ENCODE measurements at places on chromosomes 16 and 17.

DNA sequence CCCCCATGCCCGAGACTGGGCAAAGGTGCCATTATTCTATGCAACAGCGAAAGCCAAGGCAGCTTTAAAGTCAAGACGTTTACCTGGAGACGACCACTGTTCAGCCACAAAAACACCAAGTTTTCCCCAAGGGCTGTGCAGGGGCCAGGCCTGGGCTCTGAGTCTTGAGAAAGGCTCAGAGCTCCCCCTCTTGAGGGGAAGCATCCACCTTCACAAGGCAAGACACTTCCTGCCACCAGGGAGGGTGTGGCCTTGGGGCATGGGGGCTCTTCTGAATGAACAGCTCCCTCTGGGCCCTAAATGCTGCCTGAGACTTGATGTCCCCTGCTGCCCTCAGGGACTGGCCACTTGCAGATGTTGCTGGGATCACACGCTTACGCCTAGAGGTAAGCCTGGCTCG is 26.5 kb downstream of the PDIA2 start:
- DNase-seq, result no peak

DNA sequence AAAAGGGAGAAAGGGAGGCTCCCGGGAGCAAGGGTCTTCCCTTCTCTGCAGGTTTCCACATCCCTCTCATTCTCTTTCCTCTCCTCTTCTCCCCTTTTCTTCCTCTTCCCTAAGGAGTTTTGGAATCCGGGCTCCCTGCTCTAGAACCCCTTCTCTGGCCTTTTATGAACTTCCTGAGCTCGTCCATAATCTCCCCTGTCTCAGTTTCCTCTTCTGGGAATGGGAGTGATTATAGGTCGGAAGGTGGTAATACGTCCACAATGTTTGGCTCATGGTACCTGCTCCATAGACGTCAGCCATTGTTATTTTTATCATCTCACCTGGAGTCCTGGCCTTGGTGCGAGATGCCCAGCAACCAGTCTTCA is 467 bp upstream of the EMP2 start:
- no peak for DNase-seq

GRCh38 chr16:25750488-25751216 is 58.9 kb downstream of the HS3ST4 start:
- DNase-seq, result no peak

- DNase-seq, result no peak
Observed at GRCh38 chr17:48139944-48140343, 32.4 kb downstream of the SNX11 start.

DNA sequence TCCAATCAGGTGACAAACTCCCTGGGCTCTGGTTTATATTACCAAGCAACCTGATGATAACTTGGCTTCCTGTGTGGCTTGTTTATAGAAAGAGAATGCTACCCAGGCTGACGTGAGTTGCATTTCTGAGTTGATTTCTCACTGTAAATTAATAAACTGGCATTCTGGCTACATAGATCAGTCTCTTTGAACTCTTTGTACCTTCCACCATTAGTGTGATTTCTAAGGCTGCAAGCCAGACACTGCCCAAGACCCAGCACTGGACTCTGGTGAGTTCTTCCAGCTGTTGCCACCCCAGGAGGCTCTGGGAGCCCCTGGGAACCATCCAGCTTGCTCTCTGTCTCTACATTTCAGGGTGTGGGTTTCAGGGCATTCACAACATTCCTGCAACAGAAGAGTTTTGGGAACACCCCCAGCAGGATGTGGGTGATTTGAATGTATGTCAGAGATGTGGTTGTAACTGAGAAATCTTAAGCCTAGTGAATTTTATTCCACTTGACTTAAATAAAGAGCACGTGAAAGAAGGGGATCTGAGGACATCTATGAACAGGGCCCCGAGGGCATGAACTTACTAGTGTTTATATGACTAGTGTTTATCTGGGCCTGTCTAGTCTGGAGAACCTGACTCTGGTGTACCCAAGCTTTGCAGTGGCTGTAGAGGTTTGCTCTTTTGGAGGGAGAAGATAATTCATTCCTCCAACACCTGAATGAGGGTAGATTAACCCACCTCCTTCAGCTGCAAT is 30.3 kb upstream of the LRRC37A start:
- DNase-seq, result peak; percentile 40

DNA sequence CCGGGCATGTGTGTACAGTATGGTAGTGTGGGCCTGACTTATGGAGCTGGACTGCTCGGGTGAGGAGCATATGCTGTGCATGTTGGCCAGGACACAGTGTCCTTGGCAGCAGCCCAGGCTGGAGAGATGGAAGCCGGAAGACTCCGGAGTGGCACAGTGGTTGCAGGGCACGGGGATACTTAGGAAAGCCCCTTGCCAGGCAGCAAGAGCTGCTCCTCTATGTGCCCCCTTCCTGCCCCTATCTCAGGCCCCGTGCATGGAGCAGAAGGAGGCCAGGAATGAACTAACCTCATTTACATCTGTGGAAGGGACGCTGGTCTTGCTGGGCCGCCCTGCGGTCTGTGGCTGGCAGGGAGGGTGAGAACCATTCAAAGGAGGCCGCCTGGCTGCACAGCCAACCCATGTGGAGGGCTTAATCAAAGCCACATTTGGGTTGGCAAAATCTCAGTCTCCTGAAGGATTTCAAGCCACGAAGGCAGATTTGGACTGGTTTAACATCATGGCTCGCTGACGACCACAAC is 32.2 kb upstream of the RCVRN start:
- peak; percentile 35 for DNase-seq

DNA sequence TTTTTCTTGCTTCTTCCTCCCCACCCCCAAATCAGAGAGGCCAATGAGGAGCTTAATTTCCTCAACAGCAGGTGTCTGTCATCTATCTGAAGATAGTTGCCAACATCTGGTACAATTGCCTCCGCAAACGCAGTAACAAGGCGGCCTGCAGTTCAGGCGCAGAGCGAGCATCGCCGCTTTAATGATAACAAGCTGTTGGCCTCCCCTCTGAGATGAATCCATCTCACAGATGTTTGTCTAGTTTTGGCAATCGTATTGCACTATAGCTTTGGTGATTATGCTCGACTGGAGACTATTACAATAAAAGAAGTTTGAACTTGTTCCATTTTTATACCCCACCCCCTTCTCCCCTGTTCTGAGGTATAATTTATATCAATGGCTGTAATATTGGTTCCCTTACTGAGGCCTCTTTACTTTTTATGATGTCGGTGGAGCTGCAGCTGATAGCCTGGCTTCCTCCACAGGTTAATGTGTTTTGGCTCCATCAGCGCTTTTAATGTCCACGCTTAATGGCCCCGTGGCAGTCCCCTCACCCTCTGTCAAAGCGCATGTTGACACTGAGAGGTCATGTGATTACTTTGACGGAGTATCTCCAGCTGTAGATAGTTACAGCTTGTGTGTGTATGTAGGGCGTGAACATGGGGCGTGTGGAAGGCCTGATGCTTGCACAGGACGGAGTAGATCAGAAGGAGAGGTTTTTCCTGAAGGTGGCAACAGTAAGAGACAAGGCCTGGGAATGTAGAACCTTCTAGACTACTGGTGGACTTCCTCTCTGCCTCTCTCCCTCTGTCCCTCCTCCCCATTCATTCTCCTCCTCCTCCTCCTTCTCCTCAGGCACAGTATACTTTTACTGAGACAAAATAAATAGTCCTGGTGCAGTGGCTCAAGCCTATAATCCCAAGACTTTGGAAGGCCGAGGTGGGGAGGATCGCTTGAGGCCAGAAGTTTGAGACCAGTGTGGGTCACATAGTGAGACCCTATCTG is 164.7 kb downstream of the MSI2 start:
- no peak for DNase-seq

GRCh38 chr16:86343796-86344585 is 166.3 kb upstream of the FOXF1 start:
- DNase-seq, result no peak

DNA sequence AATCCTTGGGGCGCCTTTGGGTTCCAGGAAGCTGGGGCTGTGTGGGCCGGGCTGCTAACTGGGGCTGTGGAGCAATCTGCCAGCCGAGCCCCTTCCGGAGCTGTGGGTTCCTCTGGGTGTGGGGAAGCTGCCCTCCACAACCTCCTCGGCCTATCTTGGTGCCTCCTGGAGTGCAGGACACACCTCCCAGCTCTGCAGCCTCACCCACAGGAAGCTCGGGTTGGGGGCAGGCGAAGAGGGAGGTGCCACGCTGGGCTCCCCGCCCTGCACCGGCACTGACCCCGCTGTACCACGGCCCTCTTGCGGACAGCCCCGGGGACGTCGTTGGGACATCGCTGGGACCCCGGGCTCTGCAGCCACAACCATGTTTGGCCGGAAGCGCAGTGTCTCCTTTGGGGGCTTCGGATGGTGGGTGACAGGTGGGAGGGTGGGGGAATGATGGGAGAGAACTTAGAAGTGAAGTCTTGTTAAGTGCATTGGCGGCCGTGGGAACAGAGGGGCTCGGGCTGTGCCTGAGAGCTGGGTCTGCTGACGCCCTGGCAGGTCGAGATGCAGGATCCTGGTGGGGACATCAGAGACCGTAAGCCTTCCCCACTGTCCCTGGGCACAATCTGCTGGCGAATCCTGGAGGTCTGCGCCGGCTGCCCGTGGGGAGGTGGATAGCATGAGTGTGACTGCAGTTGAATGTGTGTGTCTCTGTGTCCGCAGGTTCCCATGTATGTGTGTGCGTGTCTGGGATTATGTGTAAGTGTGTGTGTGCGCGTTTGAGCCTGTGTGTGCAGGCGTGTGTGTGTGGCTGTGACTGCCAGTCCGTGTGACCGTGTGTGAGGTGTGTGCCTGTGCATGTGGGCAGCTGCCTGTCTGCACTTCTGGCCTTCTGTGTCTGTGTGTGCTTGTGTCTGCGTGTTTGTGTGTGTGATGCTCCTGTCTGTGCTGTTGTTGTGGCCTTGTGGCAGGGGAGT is at the start of gene RAP1GAP2:
RAP1GAP2 (plus strand) TSS at position 275 of the 962 bp plus-strand sequence; CDS start at position 365, 90 bp downstream.
- DNase-seq, result no peak

DNA sequence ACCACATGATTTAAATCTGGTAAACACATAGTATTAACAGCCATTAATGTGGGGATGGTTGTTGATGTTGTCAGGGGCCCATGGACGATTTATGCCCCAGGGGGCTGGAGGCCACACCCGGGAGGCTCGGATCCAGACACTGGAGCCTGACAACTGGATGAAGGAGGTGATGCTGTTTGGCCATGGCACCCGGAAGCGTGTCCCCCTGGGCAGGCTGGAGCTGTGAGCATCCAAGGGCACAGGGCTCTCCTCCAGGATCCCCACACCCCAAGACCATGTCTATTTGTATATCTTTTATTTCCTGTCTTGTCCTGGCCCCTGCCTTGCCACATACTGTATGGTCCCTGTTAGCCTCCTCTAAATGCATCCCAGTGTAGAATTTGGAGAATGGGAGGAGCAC is 4.6 kb downstream of the RSAD1 start:
- DNase-seq, result no peak

GRCh38 chr17:27526604-27527002 is 70.4 kb downstream of the KSR1 start:
- no peak for DNase-seq

DNA sequence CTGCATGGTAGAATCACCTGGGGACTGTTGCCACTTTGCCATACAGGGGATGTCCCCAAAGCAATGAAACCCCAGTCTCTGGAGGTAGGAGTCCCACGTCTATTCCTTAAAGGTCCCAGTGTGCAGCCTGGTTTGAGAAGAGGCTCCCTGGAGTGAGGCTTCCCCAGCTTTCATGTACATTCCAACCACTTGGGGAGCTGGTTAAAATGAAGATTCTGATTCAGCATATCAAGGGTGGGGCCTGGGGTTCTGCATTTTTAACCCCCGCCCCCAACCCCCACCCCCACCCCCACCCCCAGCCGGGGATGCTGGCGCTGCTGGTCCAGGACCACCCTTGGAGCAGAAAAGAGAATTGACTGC is 241.2 kb downstream of the FOXL1 start:
- DNase-seq, result no peak

GRCh38 chr16:89949756-89950155 is 1.2 kb downstream of the DEF8 start:
- DNase-seq, result no peak

DNA sequence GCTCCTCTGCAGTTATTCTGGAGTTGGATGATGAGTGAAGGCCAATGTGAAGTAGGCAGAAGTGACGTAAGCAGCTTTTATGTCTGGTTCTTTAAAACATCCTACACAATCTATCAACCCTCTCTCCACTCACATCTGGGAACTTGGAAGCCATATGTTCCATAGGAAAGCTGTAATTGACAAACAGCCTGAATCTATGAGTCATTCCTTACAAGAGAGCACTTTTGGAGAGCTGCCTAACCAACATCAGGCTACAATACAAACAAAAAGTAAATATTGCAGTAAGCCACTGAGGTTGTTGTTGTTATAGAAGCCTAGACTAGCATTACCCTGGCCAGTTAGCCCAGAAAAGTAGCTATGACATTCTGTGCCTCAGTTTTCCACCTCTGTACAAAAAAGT is 5.9 kb downstream of the CCL7 start:
- peak; percentile 78 for DNase-seq

- no peak for DNase-seq
Observed at GRCh38 chr17:74218436-74218835, 5.1 kb downstream of the TTYH2 start.

Measured in GM04504 (cell line).